ENCODE measurements at places on chromosomes 2 and 18.

DNA sequence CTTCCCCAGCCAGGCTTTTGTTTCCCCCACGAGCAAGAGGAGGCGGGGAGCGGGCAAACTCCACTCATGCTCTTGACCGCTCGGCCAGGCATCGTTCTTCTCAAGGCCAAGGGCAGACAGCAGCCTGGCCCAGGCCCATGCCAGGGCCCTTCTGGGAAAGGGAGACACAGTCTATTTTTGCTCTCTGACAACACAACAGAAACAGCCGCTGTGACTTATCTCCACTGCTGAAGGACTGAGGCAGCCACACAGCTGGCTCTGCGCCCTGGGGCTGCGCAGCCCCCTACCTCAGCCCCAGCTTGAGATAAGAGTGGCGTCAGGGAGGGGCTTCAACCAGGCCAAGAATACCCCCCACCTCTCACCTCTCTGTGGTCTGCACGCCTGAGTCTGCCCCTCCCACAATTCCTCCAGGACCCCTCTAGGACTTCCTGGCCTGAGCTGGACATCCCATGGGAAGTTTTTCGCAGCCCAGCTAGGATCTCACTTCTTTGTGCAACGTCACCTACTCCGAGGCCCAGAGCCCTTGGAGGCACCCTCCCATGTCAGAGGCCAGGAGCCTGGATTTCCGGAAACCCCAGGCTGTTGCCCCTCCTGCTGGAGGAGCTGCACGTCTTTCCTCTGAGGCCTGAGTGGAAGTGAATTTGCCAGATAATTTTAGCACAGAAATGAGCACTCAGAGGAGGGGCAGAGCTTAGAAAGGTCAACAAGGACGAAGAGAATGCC lies 118.9 kb upstream of the OTOS start:
- DNase-seq: no peak

DNA sequence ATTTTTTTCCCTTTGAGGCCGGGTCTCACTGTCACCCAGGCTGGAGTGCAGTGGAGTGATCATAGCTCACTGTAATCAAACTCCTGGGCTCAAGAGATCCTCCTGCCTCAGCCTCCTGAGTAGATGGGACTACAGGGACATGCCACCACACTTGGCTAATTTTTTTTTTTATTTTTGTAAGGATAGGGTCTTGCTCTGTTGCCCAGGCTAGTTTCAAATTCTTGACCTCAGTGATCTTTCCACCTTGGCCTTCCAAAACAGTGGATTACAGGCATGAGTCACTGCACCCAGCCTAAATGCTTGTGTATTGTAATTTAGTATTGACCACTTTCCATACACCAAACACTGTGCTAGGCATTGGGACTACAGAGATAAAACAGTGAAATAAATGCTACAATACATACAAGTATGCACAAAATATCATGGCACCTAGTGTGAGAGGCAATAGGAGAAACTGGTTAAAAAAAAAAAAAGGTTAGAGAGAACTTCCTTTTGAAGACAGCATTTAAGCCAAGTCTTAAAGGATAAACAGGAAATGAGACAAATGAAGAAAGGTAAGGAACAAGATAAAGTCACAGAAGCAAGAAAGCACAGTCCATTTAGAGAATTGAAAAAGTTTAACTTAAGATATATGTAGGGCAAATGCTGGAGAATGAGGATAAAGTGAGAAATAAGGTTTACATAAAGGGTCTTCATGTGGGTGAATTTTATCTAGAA lies 113.4 kb downstream of the GORASP2 start:
- no peak for DNase-seq

GRCh38 chr2:61235716-61236115 lies 73.7 kb downstream of the C2orf74 start:
- DNase-seq: no peak

DNA sequence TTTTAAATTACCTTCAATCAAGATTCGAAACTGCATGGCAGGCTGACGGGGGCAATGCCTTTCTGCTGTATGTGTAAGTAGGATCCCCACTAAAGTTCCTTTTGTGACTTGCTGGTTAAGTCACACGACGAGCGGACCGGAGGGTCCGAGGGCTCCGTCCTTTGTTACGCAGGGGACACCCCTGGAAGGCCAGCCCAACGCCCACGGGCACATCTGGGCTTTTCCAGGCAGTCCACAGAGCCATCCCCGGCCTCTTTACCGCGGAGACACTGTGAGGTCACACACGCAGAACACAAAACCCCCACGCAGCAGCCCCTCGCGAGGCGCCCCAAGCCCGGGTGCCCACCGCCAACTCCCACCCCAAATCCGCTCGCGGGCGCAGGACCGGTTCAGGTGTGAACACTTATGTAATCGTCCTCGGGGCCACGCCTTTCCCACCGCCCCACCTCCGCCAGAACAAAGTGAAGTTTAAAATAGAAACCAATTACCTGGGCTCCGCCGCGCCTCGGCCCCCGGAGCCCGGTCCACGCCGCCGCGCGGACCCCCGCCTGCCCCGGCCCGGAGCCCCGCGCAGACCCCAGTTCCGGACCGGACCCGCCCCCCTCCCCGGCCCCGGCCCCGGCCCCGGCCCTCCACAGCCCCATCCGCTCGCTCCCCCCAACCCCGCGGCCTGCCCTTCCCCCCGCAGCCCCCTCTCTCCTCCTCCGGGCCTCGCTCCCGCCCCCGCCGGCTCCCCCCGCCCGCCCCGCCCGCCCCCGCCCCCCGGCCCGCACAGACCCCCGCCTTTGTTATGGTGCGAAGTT lies 4.2 kb downstream of the ZNF516 start:
- no peak for DNase-seq

GRCh38 chr2:8535469-8535795 lies 146.4 kb upstream of the ID2 start:
- no peak for DNase-seq

- no peak for DNase-seq
Observed at GRCh38 chr2:215970425-215970824, 42.9 kb downstream of the MREG start.

DNA sequence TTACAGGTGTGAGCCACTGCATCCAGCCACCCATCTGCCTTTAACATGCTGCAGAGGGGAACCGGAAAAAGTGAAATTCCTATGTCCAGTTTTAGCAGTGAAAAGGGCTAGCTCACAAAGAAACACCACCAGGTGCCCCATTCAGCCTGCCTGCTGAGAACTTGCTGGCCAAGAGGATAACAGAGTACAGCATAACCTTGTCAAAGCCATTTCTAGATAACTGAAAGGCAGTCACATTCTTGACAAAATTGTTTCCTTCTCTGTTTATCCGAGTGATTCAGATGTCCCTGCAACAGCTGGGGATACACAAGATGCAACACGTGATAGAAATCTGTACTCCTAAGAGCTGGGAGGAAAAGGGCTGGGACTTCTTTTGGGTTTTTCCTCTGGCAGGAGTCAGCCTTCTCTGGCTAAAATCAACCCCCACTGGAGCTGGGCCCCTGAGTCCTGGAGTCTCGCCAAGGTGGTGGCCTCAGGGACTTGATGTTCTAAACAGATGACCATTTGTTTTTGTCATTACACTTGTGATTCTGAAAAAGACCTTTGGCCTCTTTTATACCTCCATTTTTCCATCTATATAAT lies 505.4 kb downstream of the BCL11A start:
- no peak for DNase-seq

DNA sequence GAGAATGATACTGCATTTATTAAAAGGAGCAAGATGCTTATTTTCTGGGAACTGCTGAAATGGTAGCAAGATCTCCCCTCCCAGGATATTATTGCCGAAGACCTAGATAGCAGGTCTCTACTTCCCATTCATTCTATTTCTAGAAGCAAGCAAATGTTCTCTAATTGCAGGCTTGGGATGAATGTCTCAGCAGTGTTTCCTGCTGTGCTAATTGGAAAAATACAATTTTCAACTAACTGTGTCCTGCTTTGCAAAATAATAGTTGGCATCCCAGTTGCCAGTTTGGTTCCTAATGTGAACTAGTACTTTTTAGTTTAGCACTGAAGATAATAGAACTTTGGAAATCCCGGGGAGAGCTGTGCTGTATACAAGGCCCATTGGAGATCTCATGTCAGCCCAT lies 26.1 kb downstream of the SLC20A1 start:
- DNase-seq: no peak

DNA sequence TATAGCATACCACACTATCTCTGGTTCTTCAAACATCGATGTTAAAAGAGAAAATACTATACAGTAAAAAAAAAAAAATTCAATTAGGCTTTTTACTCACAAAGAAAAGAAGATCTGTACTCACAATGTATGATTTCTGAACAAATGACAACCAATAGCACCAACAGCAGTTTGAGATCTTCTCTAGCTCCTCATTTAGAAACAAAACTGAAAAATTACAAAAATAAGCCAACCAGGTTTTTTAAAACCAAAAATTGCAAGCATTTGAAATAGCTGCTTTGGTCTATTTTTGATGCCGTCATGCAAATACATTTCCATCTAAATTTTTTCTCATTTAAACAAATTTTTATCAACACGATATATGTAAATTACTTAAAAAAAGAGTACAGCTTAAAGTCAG lies 34.3 kb upstream of the RALBP1 start:
- no peak for DNase-seq

DNA sequence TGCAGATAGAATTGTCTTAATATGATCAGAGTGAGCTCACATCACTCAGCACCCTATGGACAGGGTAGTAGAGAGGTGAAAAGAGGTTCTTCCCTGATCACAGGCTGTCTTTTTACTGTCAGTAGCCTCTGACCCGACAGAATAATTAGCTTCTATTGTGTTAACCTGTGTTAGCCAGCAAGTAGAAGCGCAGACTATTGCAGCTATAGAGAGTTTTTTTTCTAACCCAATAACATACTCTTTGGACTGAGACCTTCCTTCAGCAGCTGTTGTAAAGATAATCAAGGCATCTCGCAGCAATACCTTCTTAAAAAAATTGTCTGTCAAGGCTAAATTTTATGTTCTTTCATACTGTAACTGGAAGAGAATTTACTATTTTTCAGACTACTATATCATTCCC lies 670.4 kb downstream of the ADCYAP1 start:
- DNase-seq: no peak

DNA sequence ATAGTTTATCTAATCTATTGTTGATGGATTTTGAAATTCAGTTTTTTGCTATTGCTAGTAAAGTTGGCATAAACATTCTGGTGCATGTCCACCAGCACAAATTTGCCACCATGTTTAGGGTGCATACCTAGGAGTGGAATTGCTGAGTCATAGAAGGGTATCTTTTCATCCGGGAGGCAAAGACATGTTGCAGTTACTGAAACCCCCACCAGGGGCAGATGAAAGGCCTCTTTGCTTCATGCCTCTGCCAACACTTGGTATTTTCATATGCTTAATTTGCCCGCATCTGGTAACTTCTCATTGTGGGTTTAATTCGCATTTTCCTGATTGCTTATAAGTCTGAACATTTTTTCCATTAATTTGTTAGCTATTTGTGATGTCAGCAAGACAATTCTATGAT lies 8.2 kb downstream of the DCC start:
- DNase-seq: no peak

- DNase-seq: no peak
Observed at GRCh38 chr2:134623796-134624195, 95.0 kb downstream of the TMEM163 start.

DNA sequence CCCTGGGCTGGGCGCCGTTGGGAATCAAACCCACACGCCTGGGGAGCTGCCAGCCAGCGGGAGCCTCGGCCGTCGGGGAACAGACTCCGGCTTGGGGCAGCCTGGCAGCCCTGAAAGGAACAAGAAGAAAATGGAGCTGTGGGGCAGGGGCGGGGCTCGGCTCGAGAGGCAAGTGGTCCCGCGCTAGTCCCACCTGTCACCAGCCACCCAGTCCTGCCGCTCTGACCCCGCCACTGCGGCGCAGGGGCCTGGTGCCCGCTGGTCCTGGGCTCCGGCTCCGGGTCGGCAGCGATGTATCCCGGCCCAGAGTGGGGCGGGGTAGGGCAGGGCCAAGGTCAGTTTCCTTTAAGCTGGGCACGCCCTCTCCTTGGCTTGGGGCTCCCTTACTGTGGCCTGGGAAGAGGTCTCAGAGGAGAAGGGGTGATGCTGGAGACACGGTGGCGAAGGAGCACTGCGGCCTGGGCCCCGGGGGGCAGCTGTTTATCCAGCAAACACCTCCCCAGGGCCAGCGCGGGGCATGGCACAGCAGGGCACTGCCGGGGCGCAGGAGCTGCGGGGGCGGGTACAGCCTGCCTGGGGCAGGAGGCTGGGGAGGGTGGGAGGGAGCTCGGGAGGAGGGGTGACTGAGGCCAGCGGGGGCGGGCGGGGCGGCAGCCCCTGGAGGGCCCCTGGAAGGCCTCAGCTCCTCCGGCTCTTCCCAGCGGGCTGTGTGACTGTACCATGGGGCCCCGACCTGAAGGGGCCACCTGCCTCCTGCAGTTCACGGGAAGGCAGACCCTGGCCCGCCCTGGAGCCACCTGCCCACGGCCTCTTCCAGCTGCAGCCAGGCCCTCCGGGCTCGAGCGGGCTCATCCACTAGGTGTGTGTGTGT lies 15.6 kb downstream of the ODC1 start:
- DNase-seq: no peak

DNA sequence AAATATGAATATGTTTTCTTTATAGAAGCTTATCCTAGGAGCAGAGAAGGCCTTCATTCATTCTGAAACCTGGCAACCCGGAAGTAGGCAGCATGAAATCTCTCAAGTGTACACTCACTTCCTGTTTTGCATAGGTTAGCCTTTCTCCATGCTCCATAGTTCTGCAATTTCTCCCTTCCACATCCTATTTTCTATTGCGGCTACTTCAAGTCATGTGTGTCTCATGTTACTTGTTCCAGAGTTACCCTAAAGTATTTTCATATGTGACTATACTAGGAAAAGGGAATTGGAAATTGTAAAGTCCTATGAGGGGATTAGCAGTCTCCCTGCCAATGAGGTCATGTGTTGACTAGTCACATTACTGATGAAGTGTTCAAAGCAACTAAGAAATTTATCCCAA lies 320.6 kb downstream of the NCKAP5 start:
- no peak for DNase-seq

- no peak for DNase-seq
Observed at GRCh38 chr2:9086465-9086864, 83.0 kb upstream of the MBOAT2 start.

DNA sequence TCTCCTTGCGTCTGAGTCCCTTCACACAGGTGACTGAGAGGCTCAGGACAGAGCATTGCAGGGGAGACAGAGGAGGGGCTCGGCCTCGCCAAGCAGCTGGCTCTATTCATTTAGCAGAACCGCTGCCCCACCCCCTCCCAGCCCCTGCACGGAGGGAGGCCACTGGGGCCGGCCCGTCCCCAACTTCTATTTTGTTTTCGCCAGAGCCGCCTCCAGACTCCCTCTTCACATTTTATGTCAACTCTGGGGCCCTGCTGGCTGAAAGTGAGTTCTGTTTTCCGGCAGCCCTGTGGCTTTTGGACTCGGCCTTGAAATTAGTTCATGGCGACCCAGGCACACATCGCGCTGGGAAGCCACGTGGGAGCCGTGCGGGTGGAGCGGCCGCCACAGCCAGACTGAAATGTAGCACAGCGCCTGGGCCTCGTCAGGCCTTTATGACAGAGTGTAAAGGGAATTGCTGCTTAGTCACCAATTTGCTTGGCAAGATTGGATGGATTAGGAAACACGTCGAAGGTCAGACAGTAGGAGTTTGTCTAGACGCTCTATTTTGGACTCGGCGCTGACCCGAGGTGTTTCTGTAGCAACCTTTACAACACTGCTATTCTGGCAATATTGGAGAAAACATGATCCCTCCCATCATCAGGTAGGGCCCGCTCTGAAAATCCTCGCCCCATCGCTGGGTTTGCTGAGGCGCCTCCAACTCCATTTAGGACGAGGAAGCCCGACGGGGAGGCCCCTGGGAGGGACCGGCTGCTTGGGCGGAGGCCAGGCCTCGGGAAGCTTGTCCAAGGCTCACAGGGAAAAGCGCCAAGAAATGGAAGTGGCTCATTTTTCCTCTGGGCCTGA lies 90.7 kb upstream of the CTDP1 start:
- DNase-seq: peak; percentile 69

- no peak for DNase-seq
Observed at GRCh38 chr2:17533546-17533945, 7.0 kb upstream of the VSNL1 start.

GRCh38 chr18:26206488-26206887 lies 19.8 kb upstream of the TAF4B start:
- no peak for DNase-seq

Measured in fibroblast of skin of left biceps (primary cell).